Activated T-helper 1 cell treated with anti-CD3 and anti-CD28 coated beads, Interleukin-2, amount 50 U/mL, for 16 hours (primary cell): ENCODE measurements at places on chromosomes 11 and 22.

GRCh38 chr11:127392575-127392974 is 392.0 kb upstream of the KIRREL3 start:
- no peak for DNase-seq

DNA sequence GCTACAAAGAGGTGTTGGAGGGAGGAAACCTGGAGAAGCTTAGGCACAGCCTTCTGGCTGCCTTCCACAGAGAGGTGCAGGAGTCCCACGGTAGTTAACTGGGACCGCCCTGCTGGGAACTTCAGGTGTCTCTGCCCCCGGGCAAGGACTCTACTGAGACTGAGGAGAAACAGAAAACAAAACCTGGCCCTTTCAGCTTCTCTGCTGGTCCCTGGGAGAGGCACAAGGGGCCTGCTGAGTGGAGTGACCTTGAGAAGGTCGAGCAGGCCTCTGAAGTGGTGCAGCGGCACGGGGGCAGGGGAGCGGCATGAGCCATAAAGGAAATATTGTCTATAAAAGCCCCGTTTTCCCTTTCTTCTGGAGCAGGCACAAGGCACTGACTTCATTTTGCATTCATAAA is 38.9 kb downstream of the NTM start:
- no peak for DNase-seq

- no peak for DNase-seq
Measured at GRCh38 chr11:1208394-1209261, 14.2 kb upstream of the MUC5B start.

GRCh38 chr11:75267171-75267970 is 26.8 kb downstream of the TPBGL start:
- no peak for DNase-seq

DNA sequence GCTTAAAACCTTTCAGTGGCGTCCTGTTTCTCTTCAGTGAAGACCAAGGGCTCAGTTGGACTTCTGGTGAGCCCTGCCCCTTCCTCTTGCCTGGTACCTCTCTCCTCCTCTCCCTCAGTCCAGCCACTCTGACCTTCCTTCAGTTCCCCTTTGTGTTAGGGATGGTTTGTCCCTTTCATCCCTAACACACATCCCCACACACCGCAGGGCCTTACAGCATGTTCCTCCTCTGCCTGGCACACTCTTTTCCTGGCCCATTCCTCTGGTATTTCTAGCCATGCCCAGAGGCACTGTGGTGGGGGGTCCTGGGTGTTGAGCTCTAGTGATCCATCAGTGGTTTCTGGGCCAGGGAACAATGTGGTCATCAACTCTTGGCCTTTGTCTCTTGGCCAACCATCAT is 21.4 kb downstream of the GNAZ start:
- DNase-seq = no peak

GRCh38 chr11:109486129-109486528 is 64.1 kb downstream of the C11orf87 start:
- no peak for DNase-seq

- DNase-seq = no peak
Measured at GRCh38 chr11:68113986-68114385, 7.2 kb downstream of the CHKA start.

GRCh38 chr11:47394050-47394321 is 14.4 kb upstream of the SLC39A13 start:
- DNase-seq = no peak
